BE2C (cell line): ENCODE measurements at places on chromosomes 1 and 21.
A peak's percentile ranks its signal among the peaks of the same experiment; 100 is the strongest.

DNA sequence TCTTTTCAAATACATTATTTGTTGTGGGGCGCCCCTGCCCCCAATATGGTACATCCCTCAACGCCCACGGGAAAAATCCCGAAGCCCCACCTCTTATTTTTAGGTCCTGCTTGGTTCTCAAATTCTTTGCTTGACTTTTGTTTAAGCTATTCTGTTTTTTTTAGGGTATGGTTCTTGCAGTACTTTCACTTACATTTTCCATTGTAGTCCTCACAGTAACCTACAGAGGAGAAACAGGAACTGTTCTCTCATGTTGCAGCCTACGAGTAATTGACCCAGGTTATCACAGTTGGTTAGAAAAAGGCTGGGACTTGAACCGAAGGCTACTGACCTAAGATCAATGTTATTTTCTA, 697 bp upstream of the C21orf91 start:
- DNase-seq, result no peak

- DNase-seq, result peak; percentile 17
These were observed 31.3 kb downstream of the SMAP2 start for GRCh38 chr1:40404670-40405462.

DNA sequence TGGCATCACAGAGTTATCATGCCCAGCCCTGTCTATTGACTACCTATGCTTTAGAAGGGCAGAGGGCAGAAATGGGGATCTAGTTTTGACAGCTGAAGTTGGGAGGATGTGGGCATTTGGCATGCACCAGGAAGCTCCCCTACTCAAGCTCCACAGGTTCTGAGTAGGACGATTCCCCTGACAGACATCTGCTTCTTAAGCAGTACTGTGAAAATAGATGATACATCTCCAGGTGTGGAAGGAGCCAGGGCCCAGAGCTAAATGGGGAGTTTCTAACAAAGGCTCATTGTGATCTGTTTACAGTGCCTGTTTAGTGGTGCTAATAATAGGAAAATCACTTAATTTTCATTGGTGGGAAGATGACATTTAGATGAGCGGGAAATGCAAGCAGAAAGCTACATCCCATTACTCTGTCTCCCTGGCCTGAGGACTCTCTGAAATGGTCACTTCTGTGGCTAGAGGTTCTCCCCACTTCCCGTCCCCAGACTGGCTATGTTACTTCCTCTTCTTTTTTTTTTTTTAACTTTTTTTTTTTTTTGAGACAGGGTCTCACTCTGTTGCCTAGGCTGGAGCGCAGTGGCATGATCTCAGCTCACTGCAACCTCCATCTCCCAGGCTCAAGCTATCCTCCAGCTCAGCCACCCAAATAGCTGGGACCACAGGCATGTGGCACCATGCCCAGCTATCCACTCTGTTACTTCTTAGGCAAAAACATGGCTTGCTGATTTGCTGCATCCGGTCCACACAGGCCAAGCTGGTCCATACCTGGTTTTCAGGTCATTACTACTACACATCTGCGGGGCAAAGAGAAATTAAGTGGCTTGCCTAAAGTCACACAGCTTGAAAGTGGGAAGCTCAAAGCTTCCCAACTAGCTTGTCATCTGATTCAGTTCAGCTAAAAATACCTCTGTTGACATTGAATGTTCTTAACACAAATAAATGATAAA, 23.2 kb upstream of the CNIH3 start:
- peak; percentile 17 for DNase-seq

- DNase-seq, result no peak
These were observed 15.7 kb upstream of the FGR start for GRCh38 chr1:27650539-27651175.

DNA sequence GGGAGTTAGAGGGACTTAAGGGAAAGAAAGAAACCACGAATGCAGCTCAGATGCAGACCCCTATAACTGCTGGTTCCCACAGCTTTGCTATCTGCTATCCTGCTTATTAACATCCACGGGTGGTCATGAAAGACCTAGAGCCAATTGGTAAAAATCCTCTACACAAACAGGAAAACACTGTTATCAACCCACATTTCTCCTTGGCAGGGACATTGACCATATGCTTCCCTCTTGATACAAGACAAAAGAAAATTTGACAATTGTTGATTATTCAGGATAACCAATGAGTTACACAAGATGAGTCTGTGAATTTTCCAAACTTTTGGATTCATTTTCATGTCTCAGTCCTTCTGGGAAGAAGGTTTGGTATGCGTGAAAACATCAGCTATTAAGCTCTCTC, 90.4 kb downstream of the TIAM1 start:
- no peak for DNase-seq

DNA sequence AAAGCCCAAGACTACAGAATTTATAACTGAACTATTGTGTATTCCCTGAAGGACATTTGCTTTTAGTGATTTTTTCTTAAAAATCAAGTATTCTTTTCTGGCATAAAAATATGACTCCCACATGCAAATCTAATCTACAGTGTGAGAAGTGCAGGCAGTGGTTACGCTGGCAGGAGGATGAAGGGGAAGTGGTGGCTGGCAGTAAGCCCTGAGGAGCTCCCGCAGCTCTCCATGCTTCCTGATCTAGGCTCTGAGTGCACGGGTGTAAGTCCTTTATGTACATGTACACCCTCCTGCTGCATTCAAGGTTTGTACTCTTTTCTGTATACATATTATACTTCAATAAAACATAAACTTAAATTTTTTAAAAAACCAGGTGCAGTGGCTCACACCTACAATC, 67.5 kb upstream of the PRDX6 start:
- no peak for DNase-seq

DNA sequence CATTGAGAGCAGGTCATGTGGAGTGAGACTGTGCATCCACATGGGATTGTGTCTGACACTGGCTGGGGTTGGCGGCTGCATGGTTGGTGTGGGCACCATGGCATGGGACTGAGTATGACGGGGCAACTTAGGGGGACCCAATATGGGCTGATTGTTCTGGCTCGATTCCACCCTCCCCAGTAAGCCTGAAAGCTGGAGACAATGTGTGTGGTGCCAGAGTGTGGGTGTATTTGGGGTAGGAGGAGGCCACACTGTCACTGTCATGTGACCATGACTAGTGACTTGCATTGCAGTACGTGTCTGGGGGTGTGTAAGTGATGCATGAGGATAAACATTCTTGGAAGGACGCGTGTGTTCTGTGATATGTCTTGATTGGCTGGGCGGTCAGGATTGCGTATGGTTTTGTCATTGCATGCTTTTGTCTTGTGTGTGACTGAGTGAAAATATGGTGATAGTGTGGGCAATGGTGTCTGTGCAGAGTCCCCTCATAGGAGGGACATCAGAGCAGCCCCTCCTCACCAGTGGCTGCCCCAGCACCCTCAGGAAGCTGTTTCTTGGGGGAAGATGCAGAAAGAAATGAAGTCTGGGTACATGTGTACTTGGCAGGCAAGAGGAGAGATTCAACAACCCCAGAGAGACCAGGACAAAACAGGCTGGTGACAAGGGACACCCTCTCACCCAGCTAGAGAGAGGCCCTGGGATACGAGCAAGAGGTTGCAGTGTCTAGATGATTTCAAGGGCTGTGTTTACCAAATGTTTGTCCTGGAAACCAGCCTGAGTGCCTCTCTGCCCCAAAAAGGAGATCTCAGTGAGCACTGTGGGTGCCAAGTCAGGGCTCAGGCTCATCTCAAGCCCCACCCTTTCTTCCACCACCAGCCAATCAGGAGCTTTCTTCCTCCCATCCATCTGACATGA, 36.3 kb downstream of the SDC3 start:
- no peak for DNase-seq

DNA sequence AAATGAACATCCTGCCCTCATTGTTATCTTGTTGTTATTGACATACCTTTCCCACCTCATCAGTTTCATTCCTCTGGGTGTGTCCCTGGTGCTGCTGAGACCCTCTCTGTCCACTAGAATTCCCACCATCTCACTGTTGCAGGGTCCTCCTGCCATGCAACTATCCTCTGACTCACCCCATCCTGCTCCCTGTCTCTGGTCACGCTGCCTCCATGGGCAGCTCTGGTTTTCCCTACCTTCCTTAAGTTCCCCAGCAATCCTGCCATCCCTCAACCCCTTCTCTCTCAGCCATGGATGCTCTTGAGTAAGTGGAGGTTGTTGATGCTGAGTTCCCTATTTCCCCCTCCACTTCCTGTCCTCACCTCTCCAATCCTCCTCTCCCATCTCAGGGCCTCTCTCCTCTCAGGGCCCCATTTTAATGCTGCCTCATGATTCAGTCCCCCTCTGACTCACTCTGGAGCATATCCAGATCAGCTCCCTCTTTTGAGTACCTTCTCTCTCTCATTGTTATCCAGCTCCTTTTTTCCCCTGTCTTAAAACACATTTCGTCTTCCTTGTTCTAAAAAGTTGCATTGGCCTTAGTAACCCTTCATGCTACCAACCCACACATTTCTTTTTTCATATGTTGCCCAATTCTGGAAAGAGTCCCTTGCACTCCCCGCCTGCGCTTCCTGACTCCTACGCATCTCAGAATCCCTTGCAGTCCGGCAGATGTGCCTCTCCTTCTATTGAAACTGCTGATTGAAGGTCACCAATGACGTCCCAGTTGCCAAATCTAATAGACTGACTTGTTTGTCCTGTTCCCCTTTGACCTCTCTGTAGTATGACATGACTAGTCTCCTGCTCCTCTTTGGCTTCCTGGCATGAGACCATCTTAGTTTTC, 92.0 kb downstream of the CNIH3 start:
- no peak for DNase-seq

GRCh38 chr1:219480011-219480410, 132.9 kb downstream of the ZC3H11B start:
- DNase-seq, result no peak

GRCh38 chr1:18803851-18804250, 55.6 kb downstream of the TAS1R2 start:
- no peak for DNase-seq

GRCh38 chr1:3064296-3064850, 4.6 kb upstream of the PRDM16 start:
- no peak for DNase-seq

GRCh38 chr1:196910215-196910614, 22.4 kb downstream of the CFHR4 start:
- no peak for DNase-seq

DNA sequence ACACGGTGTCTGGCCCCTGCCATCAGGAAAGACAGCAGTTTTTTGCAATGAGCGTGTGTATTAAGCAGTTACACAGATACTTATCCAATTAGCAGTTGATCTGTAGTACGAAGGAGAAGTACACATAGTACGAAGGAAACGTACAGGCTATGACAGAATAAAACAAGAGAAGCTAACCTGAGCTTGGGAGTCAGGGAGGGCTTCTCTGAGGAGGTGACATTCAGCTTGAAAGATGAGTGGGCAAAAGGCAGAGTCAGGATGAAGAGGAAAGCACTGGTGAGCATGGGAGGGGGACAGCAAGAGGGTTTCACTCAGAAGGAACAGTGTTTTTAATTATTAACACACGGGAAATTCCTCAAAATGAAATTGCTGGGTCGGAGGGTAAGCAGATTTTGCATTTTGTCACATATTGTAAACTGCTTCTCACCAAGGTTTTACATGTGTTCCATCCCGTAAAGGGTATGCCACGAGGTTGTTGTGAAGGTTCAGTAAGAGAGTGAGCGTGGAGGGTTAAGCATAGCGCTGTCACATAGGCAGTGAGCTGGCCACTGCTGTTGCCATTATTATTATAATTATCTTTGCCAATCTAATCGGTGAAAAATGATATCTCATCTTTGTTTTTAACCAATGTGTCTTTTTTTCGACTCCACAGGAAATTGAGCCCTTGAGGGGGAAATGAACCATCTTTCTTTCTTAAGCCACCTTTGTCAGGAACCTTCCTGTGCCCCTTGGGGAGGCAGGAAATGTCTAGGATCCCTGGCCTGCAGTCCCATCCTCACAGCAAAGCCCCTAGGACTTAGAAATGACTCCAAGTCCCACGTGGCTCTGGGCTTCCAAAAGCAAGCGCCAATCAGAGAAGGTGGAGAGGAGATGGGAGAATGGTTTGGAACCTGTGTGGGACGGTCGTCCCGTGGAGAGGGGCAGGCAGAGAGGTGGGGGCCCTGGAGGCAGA, 47.3 kb upstream of the POU3F1 start:
- DNase-seq, result no peak

DNA sequence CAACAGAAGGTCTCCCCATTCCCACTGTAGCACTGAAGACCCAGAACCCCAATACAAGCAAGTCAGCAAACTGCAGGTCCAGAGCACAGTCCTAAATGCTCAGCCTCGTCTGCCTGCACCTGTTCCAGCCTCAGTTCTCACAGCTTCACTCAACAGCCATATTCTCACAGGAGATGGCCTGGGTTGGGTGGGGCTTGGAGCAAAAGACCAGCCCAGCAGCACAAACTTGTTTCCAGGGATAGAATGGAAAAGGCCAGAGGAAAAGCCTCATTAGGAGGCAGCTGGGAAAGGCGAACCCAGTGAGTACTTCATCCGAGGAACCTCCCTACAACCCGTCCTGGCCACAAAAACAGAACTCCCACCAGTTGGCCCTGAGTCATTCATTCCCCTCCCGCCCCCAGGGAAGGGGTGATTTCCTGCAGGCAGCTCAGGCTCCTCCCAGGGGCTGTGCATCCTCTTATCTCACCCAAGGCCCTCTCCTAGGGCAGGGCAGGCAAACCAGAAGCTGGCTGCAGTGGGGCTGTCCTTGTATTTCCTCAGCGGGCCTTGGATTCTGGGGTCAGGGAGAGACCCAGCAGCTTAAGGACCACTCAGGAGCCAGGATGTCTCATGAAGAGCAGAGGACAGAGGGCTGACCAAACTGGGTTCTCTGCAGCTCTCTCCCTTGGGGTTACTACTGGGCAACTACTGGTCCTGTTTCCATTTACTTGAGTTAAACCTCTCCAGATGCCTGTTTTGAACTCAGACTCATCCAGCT, 7.4 kb upstream of the MPL start:
- DNase-seq, result peak; percentile 38

- no peak for DNase-seq
These were observed 31.9 kb downstream of the MATN1 start for GRCh38 chr1:30691480-30691879.

- no peak for DNase-seq
These were observed 488.4 kb upstream of the ADGRL2 start for GRCh38 chr1:81312272-81312754.

- no peak for DNase-seq
These were observed 309.5 kb downstream of the PCP4 start for GRCh38 chr21:40176724-40177123.

GRCh38 chr1:229119161-229119560, 151.8 kb upstream of the RAB4A start:
- DNase-seq, result no peak

DNA sequence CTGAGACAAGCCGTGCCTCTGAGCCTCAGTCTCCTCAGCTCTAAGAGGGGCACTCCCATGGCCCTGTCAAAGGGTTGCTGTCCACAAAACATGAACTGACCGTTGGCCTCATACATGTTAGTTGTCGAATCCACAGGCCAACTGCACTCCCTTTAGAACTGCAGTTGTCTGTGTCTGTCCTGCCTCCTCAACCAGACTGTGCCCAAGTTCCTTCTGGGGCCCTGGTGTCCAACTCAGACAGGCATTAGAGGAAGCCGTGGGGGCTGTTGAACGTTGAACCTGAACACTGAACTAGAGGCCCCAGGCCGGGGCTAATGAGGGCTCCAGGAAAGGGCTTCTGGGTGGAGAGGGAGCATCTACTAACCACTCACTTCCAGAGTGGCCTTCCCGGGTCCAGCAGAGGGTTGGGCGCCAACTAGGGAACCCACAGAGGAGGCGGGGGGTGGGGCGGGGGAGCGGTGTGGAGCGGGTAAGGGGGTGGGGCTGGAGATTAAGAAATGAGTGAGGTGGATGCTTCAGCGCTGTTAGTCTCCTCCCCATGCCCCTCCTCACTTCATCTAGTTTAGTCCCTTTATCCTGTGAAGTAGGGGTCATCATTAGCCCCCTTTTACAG, at the start of gene RAB42:
Gene RAB42 (plus strand): TSS at position 558 of the 613 bp plus-strand sequence. CDS start 247 bp downstream, outside the sequence.
- no peak for DNase-seq
